ENCODE measurements at places on chromosomes 6 and 20.
A peak's percentile ranks its signal among the peaks of the same experiment; 100 is the strongest.

- no peak for DNase-seq
These were observed 101.4 kb downstream of the BMP2 start for GRCh38 chr20:6868861-6869260.

GRCh38 chr20:20225325-20226043 is 142.4 kb upstream of the INSM1 start:
- DNase-seq = no peak

GRCh38 chr6:89024456-89024855 is 56.1 kb upstream of the PNRC1 start:
- no peak for DNase-seq

DNA sequence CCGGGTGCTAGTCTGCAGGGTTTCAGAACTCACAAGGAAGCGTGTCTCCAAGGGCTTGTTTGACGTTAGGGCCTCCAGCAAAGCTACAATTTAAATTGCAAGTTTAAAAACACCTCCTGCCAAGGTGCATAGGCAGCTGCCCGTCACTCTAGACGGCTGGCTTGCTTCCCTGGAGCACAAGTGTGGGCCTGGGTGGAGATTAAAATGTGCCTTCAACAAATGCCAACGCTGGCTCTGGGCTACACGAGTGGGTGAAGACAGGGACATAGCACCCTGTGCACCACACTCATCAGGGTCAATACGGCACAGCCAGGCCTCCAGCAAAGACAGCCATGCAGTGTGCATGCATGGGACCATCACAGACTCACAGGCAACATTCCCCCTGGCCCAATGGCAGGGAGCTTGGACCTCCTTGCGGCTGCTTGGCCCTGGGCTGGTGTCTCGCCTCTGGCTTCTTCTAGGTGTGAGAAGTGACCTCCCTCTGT is 48.4 kb upstream of the FRMD1 start:
- no peak for DNase-seq

DNA sequence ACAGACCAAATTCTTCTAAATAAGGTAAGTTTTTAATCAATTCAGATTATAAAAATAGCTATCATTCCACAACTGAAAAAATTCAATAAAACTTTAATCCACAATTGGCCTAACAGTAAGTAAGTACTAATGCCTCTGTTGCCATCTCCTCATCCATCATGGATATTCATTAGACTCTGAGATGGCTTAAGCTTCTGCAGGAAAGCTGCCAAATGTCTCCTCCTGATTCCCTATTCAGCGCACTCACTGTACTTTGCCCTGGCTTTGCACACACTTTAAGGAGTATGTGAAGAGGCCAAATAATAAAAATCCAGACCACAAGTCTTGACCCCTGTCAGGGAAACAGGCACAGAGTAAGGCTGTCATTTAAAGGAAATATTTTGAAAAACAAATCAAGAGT is 23.6 kb downstream of the PGM3 start:
- no peak for DNase-seq

DNA sequence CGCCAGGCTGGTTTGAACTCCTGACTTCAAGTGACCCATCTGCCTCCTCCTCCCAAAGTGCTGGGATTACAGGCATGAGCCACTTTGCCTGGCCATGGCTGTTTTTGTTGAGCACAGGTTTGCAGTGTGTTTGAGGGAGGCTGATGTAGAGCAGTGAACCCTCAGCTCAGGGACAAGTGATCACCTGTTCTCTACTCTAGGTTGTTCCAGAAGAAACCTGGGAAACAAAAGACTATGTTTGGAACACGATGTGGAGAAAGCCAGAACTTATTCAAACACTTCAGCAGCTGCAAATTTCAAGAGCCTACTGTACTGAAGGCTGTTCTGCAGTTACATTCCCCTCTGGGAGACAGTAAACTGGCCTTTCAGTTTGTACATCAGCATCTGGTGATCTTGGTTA is 4.7 kb downstream of the TULP1 start:
- DNase-seq = no peak

DNA sequence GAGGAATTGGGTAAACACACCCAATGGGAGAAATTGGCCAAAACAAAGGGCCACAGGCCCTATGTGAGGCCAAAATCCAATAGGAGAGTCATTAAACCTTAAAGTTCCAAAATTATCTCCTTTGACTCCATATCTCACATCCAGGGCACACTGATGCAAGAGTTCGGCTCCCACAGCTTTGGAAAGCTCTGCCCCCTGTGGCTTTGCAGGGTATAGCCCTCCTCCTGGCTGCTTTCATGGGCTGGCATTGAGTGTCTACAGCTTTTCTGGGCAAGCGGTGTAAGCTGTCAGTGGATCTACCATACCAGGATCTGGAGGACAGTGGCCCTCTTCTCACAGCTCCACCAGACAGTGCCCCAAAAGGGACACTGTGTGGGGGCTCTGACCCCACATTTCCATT is 160.5 kb downstream of the ADGRG6 start:
- no peak for DNase-seq

- DNase-seq = peak; percentile 62
These were observed 22.6 kb downstream of the NEDD9 start for GRCh38 chr6:11209906-11210305.

- no peak for DNase-seq
These were observed 120.5 kb downstream of the ZMYND8 start for GRCh38 chr20:47235853-47236638.

DNA sequence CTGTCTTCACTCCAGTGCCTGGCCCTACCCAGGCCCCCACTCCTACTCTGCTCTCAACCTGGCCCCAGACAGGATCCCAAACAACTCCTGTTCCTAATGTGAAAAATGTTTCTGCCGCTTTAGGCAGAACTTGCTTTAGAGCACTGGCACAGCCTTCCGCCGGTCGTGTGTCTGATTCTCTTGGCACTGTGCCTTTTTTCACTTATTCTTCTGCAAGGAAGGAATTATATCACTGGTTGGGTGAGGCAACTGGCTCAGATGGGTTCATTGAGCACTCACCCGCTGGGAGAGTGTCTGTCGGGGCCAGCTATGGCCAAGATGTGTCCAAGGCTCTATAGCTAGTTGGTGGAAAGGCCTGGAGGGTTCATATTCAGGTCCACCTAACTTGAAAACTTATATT is 33.6 kb upstream of the HLA-A start:
- DNase-seq = no peak

GRCh38 chr6:89501222-89501621 is 68.3 kb downstream of the ANKRD6 start:
- DNase-seq = peak; percentile 7

DNA sequence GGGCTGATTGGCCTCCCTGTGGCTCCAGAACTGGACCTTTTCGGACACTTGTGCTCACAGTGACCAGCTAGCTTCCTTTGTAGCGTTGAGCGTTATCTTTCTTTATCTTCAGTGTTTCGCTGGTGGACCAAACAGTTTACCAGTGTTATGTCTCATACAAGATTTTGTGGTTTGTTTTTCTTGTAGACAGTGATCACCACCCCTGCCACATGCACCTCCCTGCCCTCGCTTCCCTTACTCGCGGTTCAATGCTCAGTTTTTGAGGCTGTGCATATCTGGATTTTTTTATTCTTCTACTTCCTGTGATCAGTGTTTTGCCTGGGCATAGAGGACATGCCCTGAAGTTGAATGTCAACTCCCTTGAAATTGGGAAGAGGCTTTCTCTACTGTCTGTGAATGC is 16.4 kb downstream of the MYT1 start:
- no peak for DNase-seq

GRCh38 chr6:16331384-16332174 is 93.2 kb downstream of the GMPR start:
- DNase-seq = peak; percentile 77

DNA sequence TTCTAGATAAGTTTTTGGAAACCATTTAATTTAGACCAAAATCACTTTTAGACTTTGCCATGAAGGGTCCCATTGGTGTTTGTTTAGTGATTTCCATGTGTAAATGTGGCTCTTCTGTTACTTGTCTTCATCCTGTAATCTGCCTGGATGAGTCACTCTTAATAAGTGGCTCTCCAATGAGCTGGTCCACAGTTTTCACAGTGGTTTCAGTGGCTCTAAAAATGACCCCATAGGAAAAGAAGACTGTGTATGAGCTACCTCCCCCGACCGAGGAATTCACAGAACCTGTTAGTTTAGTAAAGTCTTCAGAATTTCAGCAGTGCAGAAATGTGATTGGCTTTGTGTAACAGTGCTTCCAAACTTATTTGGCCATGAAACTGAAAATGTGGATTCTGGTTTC is 492.0 kb upstream of the MARCKS start:
- peak; percentile 86 for DNase-seq

GRCh38 chr6:106370639-106371038 is 10.1 kb downstream of the CRYBG1 start:
- no peak for DNase-seq

DNA sequence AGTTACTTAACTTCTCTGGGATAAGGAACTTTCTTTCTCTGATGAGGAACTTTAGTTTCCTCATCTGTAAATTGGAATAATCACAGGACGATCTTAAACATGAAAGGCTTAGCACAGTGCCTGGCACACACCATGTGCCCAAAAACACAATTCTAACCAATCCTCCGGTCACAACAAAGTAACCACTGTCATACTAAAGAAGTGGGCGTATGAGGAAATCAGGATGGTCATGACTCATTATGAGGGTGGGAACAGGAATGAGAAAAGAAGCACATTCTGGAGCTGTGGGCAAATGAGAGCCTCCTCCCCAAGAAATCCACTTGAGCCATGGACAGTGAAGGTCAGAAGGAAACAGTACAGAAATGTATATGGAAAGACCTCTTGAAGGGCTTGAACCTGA is 82.9 kb downstream of the LRFN2 start:
- DNase-seq = no peak

Data from fibroblast of skin of right quadriceps (primary cell).